ENCODE measurements at places on chromosomes 3 and 15.

DNA sequence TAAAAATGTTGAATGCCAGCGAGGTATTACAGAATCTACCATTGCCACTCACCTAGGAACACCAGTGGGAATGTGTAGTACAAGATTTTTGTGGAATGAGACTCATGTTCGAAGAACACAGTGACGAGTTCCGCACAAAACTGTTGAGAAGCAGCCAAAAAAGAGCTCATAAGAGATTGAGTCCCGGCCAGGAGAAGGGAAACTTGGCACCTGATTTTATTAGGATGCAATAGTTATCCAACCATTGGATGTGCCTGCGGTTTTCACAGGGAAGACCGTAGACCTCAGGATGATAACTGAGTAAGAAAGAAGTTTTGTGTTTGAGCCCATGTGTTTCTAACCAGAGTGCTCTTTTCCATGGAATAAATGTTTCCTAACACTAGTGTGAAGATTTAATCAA is 88.9 kb downstream of the PTPRG start:
- no peak for DNase-seq

GRCh38 chr3:132660811-132661070 is 612 bp downstream of the UBA5 start:
- DNase-seq = no peak

GRCh38 chr3:107782054-107782453 is 259.3 kb downstream of the BBX start:
- DNase-seq = no peak

GRCh38 chr3:108062051-108062450 is 28.8 kb downstream of the CD47 start:
- no peak for DNase-seq

DNA sequence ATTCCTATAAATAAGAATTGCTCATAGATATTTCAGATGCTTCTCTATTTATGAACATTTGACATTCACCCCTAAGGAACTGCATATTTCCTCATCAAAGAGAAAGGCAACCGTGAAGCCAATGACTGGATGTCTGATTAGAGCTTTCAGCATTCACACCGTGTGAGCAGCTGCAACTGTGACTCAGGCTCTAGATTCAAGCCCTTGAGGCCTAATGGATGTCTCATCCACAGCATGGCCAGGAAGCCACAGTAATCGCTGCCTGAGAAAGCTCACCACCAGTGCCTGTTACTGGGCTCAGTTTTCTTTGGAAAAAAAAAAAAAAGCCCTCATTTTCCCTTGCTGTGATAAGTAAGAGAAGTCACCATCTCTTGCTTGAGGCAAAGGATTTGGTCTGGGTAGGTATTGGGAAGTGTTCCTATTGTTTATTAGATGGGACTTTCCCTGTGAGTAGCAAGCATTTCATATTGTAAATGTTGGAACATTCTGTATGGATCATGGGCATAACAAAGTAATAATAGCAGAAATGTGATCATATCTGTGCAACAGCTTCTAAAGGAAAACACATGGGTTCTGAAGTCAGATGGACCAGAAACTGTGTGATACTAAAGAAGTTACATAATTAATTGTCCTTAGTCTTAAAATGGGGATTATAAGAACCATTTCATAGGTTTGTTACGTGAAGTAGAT is 783.7 kb downstream of the AGBL1 start:
- no peak for DNase-seq

DNA sequence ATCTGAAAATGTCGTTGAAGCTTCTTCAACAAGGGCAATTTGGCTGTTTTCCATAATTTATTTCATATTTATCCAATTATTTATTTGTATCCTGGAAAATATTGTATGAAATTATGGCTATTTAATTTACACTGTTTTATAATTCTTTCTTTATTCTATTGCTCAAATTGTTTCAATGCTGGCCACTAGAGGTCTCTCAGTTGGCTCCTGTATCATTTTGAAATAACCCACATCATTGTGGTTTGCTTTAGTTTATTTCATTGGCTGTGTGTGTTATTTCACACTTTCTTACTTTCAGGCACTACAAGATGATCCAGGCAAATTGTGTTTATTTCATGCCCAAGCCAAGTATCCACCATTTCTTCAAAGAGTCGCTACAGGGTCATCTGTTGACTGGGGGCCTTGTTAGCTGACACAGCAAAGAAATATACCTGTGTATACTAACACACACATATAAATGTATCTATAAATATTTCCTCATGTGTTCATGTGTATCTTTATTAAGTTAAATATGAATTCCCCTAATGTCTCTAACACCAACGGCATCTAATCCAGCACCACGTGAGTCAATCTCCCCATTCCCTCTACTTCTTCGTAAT is 86.2 kb downstream of the NPAP1 start:
- DNase-seq = peak; percentile 20

DNA sequence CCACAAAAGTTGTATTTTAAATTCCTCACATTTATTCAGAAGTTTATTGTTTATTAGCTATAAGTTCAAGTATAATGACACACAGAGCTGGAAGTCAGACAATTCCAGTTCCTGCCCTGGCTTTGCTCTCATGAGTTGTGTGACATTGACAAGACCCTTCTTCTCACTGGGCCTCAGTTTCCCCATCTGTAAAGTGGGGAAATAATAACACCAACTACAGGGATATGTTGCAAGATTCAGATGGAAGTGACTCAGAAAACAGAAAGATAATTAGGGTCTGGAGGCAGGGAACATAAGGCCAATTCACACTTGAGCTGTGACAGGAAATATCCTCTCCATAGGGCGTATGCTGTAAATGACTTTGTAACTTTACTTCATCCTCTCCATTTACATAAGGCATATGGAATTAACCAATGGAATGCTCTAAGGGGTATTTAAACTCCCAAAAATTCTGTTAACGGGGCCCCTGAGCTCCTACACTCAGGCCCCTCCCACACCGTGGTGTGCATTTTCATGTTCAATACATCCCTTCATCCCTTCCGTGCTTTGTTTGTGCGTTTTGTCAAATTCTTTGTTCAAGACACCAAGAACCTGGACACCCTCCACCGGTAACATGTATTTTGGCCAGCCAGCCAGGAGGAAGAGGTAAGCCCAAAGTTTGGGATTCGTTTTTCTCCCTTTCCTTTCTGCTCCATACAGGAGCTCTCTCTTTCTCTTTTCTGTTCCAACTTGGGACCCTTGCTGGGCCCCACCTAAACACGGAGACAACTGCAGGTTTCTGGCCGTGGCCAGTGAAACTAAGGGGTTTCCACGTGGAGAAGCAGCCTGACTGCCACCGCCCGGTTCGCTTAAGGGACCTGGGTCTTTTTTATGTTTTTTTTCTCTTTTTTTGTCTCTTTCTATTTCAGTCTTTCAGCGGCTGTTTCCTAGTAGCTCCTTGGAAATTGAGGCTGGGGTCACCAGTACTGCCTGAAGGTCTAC is 16.9 kb downstream of the CYP11A1 start:
- no peak for DNase-seq

DNA sequence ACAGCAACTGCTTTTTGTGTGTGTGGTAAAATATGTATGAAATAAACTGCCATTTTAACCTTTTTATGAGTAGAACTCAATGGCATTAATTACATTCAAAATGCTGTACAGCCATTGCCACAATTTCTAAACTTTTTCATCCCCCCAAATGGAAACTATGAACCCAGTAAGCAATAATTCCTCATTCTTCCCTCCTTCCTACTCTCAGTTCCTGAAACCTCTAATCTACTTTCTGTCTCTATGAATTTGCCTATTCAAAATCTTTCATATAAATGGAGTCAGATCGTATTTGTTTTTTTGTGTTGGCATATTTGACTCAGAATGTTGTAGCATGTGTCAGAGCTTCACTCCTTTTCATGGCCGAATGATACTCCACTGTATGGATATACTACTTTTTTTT is 5.3 kb upstream of the BLM start:
- no peak for DNase-seq

All from HT-29 (cell line).